PC-9 (cell line): ENCODE measurements at places on chromosomes 5 and 9. TPM values are rescaled to one million over a fixed set of nuclear protein-coding genes. Genes with fewer than 3 reads are reported as not detected.

- DNase-seq, result peak; percentile 28
Measured at GRCh38 chr5:150271923-150272322, 17.6 kb downstream of the CAMK2A start.

DNA sequence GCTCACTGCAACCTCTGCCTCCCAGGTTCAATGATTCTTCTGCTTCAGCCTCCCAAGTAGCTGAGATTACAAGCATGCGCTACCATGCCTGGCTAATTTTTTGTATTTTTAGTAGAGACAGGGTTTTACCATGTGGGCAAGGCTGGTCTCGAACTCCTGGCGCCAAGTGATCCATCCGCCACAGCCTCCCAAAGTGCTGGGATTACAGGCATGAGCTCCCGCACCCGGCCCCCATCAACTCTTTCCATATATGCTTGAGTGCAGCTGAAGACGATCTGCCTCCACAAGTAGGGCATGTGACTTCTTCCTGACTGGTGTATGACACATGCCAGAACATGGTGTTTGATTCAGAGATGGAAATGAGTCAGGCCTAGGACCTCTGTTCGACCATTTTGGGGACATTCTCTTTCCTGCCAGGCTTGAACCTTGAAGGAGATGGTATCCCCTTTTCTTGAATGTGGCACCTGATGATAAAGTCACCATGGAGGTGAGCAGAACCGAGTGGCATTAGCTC is 7.5 kb upstream of the CNOT6 start:
- no peak for DNase-seq

DNA sequence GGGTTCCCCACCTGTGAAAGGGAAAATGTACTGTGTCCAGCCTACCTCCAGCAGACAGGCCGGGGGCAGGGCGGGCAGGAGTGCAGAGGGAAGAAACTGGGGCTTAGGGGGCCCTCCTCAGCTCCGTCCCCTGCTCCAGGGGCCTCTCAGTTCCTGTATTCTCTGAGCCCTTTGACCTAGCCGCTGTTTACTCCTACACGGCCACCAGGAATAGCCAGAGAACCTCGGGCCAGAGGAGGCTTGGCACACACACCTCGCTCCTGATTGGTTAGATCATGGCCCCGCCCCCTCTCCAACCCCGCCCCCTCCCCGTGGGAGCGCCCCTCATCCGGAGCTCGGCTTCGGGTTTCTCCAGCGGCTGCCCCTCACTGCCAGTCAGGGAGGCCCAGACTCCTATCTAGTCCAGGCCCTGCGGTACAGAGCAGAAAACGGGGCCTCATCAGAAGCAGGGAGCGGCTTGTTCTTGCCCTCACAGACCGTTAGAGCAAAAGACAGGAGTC is 2.2 kb downstream of the ST6GALNAC6 start:
- no peak for DNase-seq

DNA sequence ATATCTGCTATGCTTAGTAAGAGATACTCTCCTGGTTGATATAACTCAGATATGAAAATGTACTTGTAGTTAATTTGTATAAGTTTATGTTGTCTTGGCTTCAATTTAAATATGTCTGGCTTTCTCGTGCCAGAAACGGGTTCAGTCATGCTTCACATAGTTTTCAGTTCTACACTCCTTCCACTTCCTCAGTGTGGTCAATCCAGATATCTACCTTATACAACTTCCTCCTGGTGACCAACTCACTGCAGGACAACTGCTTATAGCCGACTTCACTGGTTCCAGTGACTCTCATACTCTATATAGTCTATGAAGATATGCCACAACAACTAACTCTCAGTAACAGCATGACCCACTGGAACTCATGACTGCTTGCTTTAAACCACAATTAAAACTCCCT is 690.4 kb downstream of the SLCO4C1 start:
- DNase-seq, result no peak

- DNase-seq, result no peak
Measured at GRCh38 chr9:106324053-106324585, 538.8 kb upstream of the ZNF462 start.

DNA sequence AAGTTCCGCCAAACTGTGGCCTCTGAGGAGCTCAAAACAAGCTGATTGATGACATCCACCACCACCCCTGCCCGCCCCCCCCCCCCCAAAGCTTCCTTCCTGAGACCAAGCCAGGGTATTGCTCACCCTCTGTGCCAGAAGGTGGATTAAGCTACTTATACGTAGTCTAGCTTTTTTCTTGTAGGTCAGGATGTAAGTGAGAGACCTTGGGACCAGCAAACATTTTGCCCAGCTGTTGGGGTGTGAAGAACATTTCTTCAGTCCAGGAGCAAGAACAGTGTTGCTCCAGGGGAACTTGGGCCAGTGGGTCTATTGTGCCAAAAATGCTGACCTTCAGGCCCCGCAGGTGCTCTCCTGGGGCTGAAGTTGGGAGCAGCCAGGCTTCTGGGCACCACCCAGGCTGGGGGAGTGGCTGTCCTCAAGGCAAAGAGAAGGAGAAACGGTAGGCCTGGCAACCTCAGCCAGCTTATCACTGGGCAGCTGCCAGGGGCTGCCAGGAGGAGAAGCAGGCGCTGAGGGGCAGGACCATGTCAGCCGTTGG is 18.0 kb downstream of the NEURL1B start:
- DNase-seq, result peak; percentile 15

Gene DPH7
- 48.5 and 52.2 TPM in 2 replicates for total RNA-seq

Gene SPATA31E1
- total RNA-seq, result not detected in 2 replicates

Gene ROR2
- not detected in 2 replicates for total RNA-seq

Gene DND1
- 1.2 and 2.0 TPM in 2 replicates for total RNA-seq
